ENCODE measurements at places on chromosomes 3 and 15.

DNA sequence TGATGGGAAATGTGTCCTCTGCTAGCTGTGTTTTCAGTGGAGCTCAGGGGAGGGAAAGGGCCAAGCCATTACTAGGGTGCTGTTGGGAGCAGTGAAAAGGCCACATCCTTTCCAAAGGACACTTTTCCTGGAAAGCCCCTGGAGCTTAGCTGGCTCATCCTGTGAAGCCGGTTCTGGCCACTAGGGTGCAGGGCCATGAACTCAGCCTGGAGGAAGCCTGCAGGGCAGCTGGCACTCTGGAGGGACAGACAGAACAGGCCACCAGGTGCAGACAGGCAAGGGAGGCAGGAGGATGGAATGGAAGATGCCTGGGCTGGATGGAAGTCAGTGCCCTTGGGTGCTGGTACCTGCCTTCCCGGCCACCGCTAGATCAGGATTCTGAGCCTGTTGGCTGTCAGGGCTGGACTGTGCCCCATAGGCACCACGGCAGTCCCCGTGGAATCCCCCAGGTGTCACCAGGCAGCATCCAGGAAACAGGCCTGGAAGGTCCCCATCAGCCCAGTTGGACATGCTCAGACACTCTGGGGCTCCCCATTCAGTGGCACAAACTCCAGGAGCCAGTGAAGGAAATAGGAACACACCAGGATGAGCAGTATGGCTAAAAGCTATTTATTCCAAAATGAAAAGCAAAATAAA lies 76.2 kb upstream of the C2CD4B start:
- peak; percentile 41 for DNase-seq

DNA sequence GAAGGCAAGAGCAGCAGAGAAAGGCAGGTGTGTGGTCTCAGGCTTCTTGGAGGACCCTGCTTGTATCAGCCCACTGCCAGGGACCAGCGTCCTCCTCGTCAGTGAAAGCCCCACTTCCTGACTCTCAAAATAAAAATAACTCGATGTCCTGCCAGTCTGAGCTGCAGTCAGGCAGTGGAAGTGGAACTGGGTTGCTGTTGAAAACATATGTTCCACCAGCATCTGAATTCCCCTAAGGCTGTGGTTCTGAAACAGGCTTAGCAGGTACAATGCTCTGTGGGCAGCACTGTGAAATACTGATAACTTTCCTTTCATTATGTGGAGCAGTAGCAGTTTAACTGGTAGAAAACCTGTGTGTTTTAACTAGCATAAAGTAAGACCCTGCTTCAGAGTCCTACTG lies 121.6 kb upstream of the EIF1B start:
- DNase-seq, result no peak

- no peak for DNase-seq
Measured at GRCh38 chr3:155112661-155113389, 32.7 kb downstream of the MME start.

GRCh38 chr3:81451140-81451539 lies 310.3 kb downstream of the GBE1 start:
- no peak for DNase-seq

- DNase-seq, result no peak
Measured at GRCh38 chr3:183189641-183190040, 27.1 kb upstream of the LAMP3 start.

- DNase-seq, result no peak
Measured at GRCh38 chr3:177056927-177057326, 140.4 kb downstream of the TBL1XR1 start.

DNA sequence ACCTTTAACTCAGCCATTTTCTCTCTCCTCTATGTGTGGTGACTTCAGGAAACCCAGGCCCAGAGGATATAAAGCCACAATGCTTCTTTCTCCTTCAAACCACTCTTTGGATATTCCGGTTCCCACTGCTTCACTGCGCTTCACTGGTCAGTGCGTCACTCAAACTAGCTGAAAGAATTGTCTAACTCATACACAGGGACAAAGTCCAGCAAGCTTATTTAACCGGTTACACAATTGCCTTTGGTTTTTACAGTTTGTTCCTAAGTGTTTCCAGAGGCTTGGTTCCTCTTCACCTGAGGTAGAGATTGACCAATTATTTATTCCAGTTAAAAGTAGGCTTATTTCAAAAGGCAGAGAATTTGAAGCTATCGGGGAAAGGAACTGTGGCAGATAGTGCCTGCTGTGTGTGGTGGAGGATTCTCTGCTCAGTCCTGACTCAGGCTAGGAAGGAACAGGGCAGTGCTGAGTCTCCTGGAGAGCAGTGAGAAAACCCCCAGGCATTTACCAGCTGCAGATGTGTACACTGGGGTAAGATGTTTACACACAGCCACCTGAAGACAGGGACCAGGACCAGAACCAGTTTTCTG lies at the start of gene HGD:
HGD (minus strand) TSS at position 145 of the 587 bp plus-strand sequence; CDS start at position 17, 128 bp downstream.
- DNase-seq, result peak; percentile 40

- no peak for DNase-seq
Measured at GRCh38 chr3:134477938-134478337, 7.8 kb downstream of the ANAPC13 start.

DNA sequence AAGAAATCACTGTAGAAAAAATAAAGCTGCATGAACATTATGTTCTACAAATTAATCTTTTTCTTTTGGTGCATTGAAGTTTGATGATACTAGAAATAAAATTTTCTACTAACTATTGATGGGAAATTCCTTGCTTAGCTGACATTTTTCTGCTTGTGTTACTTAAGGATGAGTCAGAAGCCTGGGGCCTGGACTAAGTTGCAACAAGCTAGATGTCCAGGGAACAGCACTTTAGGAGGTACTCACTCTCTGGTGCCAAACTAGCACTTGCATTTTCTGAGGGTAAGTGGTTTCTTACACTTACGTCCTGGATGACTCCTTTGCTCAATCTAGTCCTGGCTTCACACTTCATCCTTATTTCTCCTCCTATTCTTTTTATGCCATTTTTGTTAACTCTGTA lies 945.1 kb downstream of the IGSF11 start:
- DNase-seq, result no peak

GRCh38 chr3:10002951-10003350 lies 16.3 kb upstream of the EMC3 start:
- no peak for DNase-seq

- DNase-seq, result no peak
Measured at GRCh38 chr3:54994111-54994513, 66.3 kb upstream of the LRTM1 start.

Measured in left colon (tissue), 2 donors.